ENCODE measurements at places on chromosomes 3 and 15.

DNA sequence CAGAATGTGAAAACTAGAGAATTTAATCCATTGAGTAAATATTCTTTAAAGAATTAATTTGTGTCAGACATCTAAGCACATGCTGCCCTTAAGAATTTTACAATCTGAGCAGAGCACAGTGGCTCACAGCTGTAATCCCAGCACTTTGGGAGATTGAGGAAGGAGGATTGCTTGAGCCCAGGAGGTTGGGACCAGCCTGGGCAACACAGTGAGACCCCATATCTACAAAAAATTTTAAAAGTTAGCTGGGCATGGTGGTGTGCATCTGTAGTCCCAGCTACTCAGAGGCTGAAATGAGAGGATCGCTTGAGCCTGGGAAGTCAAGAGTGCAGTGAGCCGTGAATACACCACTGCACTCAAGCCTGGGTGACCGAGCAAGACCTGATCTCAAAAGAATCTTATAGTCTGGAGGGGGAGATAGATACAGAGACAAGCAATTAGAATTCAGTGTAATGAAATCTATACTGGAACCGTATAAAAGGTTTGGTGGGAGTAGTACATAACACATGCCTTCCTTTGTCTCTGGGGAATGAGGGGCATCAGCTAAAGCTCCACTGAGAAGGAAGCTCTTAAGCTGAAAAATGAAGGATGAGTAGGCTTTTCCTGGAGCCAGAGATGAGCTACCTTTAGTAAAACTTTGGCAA lies 21.2 kb downstream of the ATP11B start:
- DNase-seq: no peak

GRCh38 chr3:177357352-177358090 lies 160.2 kb upstream of the TBL1XR1 start:
- no peak for DNase-seq

- DNase-seq: no peak
Observed at GRCh38 chr3:23275814-23276213, 72.7 kb downstream of the UBE2E2 start.

- DNase-seq: no peak
Observed at GRCh38 chr3:16496008-16496407, 17.5 kb downstream of the RFTN1 start.
